ENCODE measurements at places on chromosomes 7 and 10.

DNA sequence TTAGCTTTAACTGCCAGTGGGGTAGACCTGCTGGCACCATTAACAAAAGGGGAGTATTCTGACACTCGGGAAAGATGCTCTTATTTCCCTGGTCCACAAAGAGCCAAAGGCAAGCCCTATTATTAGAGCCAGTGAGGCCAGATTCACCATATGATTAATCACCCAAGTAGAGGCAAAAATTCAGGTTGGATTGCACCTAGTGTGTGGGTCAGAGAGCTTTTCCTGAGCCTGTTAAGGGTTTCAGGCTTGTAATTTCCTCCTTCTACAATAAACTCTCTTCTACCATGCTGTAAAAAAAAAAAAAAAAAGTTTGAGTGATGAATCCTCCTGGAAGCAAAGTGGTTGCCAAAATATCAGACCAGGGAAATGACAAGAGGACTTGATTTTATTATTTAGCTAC, 163.5 kb downstream of the MBL2 start:
- no peak for DNase-seq

DNA sequence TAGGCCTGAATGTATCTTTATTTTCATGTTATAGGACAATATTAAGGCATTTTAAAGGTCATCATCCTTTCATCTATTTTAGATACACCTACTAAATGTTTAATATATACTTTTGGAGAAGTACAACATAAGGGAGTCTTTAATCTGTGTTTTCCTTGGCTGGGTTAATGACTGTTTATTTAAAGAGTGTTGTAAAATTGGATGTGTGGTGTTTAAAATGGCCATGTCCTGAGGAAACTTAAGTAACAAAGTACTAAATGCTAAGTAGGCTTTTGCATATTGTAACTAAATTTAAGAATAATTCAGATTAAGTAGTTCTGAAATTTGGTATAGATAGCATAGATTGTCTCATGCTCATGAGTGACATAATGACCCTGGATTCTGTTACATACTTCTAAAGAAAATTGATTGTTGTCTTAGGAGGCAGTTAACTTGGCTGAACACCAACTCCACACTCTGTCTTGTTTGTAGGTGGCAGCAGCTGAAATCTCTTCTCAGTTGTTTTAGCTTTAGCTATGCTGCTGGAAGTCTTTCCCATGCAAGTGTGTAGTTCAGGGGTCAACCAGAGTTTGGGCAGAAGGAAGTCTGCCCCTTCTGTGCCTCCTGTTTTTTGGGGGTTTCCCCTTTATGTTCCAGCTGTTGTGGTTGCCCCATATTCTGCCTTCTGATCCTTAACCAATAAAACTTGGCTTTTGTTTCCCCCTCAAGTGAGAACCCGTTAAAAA, 29.2 kb downstream of the DLD start:
- peak; percentile 21 for DNase-seq

DNA sequence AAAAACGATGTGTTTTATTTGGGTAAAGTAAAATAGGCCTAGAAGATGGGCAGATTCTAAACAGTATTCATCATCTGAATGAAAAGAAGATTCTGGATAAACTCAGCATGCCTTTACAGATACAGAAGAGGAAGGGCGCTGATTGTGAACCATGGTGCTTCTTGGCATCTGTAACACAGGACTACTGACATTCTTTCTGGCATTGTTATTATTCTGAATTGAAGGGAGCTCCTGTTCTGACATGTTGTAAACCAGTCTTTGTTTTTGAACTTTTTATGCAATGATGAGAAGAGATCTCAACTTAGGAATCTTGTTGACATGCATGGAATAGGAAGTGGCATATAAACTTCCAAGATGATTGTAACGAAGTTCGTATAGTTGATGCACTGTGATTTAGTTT, 13.5 kb downstream of the RPA3 start:
- peak; percentile 55 for DNase-seq

GRCh38 chr10:118106426-118106825, 59.7 kb upstream of the RAB11FIP2 start:
- DNase-seq: peak; percentile 49

GRCh38 chr7:3722396-3722922, 421.4 kb downstream of the SDK1 start:
- no peak for DNase-seq

DNA sequence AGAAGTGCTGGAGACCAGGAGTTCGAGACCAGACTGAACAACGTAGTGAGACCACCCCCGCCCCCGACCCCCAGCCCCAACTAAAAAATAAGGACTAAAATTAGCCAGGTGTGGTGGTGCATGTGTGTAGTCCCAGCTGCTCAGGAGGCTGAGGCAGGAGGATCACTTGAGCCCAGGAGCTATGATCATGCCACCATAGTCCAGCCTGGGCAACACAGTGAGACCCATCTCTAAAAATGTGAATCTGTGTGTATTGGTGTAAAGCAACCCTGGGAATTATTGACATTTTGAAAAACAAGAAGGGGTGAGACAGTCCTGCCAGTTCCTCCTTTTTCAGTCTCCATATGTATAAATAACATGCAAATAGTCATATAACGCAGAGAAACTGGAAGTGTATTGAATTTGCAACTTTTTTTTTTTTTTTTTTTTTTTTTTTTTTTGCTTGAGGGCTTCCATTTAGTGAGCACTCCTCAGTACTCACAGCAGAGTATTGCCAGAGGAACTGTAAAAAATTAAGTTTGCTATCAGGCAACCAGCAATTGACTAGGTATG, 3.4 kb upstream of the ITGB1 start:
- no peak for DNase-seq

DNA sequence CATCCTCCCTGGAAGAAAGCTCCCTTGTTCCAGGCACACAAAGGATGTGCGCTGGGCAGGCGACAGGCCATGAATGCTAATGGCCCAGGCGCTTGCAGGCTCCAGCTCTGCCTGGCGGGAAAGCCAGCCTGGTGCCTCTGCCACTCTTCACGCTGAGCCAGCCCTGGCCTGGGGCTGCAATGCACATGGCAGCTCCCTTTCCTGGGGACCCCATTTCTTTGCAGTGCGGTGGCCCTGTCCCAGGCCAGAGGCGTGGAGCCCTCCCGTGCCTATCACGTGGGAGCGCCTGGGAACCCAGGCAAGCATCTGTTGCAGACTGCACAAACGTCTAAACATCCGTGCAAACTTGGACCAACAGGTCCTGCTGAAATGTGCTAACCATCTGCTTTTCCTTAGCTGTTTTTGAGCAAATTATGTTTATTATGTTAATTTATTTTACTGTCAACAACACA, 152.1 kb upstream of the LYZL2 start:
- DNase-seq: no peak

DNA sequence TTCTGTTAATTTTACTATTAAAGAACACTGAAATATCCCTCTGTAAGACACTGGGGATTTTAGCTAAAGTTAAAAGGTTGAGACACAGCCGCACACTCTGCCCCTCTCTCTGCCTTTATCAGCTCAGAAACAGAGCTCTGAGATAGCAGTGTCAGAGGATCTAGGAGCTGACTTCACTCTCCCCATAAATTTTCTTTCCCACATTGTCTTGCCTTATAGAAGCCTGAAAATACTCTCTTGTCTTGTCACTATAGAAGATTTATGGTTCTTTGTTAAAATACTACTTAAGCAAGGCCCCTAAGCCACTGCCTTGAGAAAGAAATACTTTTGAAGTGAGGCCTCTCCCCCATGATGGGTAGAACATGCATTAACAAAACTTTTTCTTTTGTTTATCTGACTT, 105.7 kb upstream of the C10orf90 start:
- no peak for DNase-seq

DNA sequence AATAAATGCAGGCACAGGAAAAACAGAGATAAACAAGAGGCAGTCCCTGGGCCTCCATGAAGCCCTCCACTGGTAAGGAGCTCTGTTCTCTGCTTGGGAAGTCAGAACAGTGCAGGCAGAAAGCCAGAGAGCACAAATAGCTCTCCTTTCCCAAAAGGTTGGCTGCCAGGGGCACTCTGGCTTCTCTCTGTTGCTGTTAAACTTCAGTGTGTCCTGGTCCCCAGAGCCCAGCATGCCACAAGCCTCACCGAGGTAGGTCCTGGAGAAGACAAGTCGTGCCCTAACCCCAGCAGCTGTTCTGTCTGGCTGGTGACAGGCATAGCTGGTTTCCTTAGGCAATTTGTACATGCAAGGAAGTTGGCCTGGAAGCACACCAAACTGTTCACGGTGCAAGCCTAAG, 17.3 kb downstream of the SLC16A12 start:
- DNase-seq: no peak

DNA sequence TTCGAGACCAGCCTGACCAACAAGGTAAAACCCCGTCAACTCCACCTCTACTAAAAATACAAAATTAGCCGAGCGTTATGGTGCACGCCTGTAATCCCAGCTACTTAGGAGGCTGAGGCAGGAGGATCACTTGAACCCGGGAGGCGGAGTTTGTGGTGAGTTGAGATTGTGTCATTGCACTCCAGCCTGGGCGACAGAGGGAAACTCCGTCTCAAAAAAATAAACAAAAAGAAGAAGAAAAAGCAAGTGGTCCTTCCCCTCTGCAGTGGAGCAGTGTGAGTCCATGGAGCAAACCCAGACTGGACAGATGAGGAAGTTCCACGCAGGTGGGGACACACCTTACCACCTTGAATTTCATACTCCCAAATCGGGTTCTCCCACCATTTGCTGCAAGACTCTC, 13.1 kb upstream of the SERPINE1 start:
- DNase-seq: no peak

DNA sequence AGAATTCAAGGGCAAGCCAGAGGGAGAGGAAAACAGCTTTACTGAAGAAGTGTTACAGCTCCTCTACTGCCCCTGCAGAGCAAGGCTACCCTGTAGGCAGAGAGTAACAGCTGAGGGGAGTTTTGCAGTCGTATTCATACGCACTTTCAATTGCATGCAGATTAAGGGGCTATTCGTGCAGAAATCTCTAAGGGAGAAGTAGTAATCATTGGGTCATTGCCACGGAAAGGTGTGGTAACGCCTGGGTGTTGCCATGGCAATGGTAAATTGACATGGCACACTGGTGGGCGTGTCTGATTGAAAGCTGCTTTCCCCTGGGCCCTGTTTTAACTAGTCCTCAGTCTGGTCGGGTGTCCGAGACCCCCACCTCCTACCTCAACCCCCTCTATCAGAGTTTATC, 227.2 kb downstream of the NSUN6 start:
- DNase-seq: peak; percentile 21

- DNase-seq: no peak
Measured at GRCh38 chr10:28060031-28060607, 61.2 kb upstream of the ODAD2 start.

DNA sequence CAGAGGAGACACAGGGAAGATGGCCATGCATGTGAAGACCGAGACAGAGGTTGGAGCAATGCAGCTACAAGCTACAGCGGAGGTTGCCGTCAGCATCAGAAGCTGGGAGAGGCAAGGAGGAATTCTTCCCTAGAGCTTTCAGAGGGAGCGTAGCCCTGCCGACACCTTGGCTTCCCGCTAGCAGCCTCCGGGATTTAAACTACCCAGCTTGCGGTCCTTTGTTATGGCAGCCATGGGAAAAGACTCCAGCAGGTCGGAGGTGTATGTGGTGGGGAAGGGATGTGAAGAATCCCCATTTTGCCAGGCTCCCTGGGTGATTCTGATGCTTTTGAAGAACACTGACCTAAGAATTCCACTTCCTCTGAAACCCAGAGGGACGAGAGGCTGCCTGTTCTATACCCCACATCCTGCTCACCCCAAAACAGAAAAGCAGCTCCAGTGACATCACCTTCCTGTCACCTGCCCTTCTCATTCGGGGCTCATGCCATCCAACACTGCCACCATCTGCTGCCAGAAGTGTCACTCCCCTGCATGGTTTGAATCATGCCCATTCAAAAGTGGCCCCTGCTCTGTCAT, 3.3 kb upstream of the SEPHS1 start:
- DNase-seq: no peak

GRCh38 chr7:34739651-34740300, 81.8 kb downstream of the NPSR1 start:
- no peak for DNase-seq

GRCh38 chr7:103772171-103772773, 217.2 kb downstream of the RELN start:
- DNase-seq: no peak

DNA sequence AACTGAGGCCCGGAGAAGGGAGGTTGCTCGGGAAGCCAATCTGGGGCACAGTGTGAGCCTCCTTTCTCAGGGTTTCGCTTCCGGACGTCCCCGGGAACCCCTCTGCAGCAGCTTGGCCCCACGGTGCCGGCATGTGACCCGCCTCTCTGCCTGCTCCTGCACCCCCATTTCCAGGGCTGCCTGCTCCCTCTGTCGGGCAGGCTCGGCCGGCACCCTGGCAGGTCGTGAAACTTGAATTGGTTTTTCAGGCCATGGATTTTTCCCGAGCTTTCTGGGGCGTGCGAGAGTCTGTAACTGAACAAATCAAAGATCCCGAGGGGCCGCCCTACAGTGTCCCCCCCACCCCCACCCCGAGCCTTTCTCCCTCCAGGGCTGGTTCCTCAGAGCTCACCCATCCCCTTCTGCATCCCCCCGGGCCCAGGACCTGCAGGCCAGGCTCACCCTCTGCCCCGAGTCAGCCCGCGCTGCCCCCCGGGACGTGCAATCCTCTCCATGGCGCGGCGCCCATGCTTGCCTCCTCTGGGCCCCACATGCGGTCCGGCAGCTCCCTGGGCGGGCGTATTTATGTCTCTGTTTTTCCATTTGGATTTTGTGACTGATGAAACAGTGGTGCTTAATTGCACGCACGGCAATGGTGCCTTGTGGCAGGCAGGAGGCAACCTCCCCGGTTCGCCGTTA, 58.1 kb downstream of the UNCX start:
- DNase-seq: no peak

- DNase-seq: no peak
Measured at GRCh38 chr10:31215052-31215451, 104.0 kb upstream of the ZEB1 start.

DNA sequence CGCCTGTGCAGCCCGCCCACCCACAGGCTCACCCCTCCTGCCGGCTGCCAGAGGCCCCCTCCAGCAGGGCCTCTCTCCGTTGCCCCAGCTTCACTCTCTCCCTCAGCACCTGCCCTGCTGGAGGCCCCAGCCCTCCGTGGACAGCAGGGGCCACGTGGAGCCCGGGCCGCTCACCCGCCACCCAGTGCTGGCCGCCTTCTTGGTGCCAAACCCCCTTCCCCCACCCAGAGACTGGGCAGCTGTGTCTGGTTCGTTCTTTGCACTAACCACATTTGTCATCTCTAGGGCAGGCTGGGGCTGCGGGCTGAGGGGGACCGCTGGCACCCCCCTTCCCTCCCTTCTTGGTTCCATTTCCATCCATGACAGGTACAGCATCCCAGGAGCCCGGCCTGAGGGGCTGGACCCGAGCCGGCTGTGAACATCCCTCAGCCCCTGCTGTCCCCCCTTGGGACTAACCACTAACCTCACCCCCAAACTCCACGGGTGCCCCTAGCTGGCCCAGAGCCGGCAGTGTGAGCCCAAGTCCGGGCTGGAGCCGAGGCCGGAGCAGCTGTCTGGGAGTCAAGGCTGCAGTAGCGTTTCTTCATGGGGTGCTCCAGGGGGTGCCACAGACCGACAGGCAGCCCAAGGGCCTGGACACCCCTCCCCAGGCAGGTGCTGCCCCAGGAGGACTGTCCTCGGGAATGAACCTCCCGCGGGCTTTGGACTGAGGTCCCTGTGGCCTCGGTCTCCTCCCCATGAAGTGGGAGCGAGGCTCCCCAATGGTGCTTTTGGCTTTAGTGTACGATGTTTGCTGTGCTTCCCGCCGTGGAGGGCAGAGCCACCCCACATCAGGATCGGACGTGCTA, 25.5 kb upstream of the AMZ1 start:
- no peak for DNase-seq

Measured in MCF 10A (cell line).